Left lobe of liver (tissue), 2 donors: ENCODE measurements at places on chromosomes 6 and 20.

DNA sequence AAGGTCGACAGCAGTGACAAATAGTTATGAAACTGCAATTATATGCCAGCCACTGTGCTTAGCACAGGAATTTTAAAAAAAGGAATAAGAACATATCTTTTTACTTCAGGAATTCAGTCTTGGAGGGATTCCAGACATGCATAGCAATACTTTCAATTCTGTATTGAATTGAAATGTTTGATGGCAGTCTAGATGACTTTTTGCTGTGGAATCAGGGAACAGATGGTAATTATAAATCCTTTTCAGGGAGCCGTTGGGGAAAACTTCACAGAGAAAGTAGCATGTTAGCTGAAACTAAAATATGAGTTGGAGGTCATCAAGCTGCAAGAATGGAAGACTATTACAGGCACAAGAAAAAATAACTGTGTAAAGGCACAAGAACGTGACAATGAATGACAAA lies 74.8 kb downstream of the IMPG1 start:
- no peak for DNase-seq

DNA sequence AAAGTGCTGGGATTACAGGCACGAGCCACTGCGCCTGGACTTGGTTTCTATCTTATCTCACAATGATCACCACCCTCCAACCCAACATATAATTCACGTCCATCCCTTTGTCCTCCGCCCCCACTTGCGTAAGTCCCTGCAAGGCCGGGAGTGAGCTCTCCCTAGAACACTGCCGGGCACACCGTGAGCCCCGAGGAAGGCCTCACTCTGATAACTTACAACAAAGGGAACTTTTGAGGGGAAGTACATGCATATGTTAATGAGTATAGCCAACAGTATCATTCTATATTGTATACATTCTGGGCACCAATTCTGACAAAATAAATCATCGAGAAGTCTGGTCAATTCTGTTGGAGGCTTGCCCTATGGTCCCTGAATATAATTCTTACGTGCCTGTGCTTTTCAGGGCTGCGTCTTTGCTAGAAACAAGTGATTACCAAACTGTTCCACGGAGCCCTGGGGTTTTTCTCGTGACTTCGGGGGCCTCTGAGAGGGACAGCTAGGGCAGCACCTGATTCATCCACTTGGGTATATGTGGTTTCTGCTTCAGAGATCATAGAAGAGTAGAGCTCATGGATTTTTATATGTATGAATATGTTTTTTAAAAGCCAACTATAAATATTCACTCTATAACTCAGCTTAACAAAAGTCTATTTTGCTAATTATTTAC lies 469.8 kb upstream of the AGPAT4 start:
- no peak for DNase-seq

GRCh38 chr6:82484737-82485626 lies 121.4 kb downstream of the TPBG start:
- DNase-seq = no peak

GRCh38 chr20:6055981-6056569 lies 2.2 kb upstream of the LRRN4 start:
- peak; percentile 93 for DNase-seq

- DNase-seq = no peak
Measured at GRCh38 chr20:6630514-6630913, 137.0 kb upstream of the BMP2 start.

DNA sequence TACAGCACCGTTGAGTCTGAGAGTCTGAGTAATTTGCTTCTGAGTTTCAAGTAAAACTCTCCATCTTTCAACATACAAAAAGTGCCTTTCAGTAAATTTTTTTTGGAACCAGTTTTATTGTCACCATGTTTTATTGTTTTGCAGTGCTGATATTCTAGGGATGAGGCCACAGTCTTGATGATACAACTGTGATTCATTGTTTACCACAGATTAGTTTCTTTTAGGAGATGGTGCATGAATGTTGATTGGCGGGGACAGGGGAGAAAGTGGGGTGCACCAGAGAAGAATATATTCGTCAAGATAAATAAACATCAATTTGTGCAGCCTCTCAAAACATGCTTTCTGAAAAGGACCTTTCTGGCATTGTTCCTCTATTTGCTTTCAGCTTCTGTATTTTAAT lies 109.0 kb downstream of the MCHR2 start:
- no peak for DNase-seq
